CD8-positive, alpha-beta T cell (primary cell): ENCODE measurements at places on chromosomes 3 and 15.

DNA sequence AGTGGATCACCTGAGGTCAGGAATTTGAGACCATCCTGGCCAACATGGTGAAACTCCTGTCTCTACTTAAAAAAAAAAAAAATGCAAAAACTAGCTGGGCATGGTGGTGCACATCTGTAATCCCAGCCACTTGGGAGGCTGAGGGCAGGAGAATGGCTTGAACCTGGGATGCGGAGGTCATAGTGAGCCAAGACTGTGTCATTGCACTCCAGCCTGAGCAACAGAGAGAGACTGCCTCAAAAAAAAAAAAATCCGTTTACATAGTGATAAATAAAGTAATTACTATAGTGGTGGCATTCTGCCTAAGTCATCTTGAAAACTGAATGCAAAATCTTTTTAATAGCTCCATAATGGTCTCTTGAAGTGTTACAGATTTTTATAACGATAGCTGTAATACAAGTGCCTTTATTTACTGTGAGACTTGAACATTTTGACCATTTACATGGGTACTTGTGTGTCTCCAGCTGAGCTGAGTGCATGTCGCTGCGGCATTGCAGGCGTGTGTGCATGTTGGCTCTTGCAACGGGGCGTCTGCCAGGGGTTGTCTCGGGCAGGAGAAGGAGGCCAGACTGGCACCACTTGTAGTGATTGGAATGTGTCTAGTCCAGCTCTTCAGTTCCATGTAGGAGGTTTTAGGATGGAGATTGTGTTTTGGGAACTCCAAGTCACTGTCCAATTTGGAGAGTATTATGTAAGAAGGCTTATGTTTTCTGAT is 111.9 kb downstream of the IGF1R start:
- no peak for DNase-seq

DNA sequence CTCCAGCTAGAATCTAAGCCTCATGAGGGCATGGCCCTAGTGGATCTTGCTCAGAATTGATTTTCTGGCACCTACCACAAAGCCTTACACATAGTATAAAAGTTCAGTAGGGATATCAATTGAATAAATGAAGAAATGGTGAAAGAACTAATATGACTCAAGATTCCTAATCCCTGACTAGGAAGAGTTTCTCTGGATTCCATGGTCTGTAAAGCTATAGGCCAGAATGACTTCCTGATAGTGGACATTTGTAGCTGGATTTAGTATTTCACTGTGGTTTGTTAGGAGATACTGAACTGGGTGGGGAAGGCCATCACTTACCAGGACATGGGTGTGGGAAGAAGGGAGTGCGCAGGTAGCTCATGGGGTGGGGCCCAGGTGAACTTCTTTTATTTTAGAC is 168.9 kb downstream of the RAP2B start:
- no peak for DNase-seq

DNA sequence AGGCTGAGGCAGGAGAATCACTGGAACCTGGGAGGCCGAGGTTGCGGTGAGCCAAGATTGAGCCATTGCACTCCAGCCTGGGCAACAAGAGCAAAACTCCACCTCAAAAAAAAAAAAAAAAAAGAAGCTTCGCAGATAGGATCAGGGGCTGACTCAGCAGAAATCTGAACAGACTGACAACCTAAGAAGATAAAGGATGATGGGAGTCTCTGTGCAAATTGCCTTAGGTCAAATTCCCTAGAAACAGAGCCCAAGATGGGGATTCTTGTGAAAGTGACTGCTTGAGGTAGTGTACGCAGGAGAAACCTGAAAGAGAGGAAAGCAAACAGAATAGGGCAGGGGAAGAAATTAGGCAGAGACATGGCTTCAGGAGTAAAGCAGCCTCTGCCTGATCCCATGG is 160.8 kb upstream of the LRIG1 start:
- no peak for DNase-seq

DNA sequence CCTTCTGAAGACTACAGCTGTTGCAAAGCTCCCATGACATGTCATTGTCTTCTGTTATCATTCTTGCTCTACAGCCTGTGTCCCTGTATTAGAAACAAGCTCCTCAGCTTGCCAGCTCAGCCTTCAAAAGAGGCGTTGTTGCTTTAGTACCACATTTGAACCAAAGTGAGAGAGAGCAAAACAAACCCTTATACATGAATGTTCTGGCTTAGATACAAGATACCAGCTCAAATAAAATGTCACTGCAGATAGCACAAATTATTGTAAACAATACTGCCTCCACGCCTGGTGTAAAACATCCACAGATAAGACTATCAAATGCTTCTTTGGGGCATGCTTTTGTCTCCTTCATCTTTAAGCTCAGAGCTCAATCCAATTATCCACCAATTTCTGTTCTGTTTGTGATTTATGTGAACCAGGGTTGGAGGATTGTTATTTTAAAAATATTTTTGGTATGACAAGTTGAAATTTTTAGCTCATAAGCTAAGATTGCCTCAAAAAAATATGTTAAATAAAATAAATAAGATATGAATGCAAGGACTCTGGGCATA is 403.6 kb upstream of the CDIN1 start:
- DNase-seq, result no peak

DNA sequence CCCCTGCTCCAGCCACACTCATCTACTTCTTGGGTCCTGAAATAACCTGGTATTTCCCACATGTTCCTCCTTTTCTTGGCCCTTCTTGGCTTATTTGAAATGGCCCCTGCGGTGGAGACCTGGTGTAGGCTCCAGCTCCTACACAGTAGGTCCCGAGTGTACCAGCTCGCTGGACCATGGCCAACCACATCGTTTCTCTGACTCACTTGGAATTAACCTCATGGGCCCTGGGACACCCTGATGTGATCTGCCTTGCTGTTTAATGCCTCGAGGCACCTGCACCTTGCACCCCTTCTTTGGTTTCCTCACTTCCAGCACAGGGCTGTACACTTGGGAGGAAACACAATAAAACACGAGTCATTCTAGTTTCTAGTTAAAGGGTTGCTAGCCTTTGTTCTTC is 60.3 kb downstream of the FEM1B start:
- no peak for DNase-seq

DNA sequence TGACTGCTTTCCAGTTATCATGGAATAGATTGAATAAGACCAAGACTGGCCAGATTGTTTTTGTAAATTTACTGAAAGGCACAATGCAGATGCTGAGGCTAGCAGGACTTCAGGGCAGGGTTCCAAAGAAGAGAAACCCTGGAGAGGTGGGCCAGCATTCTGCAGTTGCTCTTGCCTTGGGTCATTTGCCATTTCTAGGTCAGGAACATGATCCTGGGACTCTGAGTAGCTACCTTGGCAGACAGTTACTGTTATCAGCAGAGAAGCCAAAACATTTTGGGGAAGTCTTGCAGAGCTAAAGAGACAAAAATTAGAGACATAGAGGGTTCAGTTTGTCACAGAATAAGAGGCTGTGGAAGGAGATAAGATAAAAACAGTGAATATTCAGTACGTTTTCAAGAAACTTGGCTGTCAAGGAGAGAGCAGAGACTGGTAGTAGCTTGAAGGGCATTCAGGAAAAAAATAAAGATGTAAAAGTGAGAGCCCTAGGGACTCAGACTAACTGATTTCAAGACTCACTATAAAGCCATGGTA is 46.8 kb upstream of the MYRIP start:
- no peak for DNase-seq

GRCh38 chr3:67976663-67977062 is 322.3 kb upstream of the SUCLG2 start:
- no peak for DNase-seq

DNA sequence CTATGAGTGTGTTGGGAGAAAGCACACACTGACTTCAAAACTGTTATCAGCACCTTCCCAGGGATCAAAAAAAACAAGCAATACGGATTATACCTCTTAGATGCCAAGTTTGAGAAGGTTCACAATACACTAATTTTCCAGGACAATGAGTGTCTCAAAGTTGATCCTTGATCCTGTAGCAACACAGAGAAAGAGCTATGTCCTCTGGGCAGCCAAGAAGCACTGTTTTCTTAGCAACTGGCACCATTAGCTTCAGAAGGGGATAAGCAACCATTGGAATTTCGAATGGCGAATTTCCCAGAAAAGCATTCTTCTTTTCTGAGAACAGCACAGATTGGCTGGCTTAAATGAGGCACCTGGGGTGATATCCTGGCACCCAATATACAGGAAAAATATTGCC is 270.3 kb upstream of the RORA start:
- DNase-seq, result no peak

DNA sequence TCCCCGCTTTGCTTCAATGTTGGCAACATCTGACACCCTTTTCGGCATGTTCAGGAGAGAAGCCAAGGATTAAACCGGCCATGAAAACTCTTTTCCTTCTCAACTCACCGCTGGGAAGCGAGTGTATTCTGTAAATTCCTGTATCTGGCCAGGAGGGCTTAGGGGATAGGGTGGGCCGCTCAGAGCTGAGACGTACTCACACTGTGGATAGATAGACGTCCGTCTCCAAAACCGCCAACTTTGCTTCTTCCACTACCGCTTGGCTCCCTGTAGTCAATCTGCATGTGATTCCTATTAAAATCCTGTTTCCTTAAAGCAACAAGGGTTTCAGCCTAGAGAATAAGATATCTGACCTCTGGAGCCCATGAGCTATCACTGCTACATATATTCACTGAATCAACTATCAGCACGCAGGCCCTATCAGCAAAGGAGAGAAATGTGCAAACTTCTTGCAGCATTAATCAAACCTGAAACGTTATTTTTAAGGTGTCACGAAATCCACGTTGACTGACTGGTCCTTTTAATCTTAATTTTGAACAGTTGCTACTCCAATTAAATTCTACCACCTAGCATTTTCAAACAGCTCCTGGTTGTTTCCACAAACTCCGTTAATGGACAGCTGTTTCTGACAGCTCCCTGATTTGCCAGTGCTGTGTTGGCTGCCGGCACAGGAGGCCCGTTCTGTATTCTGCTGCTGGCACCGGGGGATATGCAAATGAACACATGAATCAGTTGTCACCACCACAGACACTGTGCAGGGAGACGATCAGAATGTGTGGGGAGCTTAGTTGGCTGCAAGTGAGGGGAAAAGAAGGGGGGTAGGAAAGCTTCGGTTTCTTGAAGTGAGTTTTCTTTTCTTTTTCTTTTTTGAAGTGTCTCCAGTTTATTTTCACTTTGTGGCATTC is 438.9 kb upstream of the ARRDC4 start:
- DNase-seq, result no peak

DNA sequence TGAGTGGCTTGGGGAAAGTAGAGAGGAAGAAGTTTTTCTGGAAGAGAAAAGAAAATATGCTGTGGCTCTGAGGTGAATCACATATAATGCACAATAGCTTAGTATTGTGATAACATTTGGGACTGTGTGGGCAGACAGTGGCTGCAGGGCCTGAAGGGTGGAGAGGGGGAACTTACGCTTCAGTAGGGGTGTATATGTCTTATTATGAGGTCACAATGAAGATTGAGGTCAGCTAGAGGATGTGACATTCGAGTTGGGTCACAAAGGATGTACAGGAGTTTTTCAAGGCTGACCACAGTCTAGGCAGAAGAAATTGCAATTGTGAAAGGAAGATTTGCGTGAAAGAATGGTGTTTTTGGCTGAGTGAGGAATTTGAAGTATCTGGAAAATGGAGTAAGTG is 414.8 kb downstream of the LPP start:
- DNase-seq, result no peak

DNA sequence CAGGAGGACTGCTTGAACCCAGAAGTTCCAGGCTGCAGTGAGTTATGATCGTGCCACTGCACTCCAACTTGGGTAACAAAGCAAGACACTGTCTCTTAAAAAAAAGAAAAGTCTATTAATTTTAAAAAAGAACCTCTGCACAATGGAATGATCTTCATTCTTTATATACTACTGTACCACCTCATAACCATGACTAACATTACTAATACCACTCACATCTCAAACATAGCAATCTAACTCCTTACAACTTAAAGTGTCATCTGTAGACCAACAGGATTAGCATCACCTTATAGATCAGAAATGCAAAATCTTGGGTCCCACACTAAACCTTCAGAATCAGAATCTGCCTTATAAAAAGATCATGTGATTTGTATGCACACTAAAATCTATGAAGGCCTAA is 48.8 kb upstream of the MAP4 start:
- DNase-seq, result no peak

DNA sequence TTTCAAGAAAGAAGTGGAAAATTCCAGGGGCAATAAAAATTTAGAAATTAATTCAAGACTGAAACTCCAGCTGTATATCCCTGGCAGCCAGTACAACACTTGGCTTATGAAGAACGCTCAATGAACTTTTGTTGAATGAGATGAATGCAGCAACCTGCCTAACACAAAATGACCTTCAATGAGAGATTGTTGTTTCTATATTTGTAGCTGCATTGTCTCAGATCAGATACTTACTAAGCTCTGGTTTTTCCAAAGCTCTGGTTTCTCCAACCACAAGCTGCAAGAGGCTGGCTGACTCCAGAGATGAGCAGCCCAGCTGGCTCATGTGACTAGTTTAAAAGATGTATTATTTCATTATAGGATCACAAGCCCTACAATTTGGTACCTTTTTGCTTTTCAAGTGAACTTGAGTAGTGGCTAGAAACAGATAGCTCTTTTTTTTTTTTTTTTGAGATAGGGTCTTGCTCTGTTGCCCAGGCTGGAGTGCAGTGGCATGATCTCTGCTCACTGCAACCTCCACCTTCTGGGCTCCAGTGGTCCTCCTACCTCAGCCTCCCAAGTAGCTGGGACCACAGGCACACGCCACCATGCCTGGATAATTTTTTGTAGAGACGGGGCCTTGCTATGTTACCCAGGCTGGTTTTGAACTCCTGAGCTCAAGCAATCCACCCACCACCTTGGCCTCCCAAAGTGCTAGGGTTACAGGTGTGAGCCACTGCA is 57.4 kb downstream of the UMPS start:
- DNase-seq, result no peak

GRCh38 chr3:185778094-185778493 is 46.7 kb downstream of the IGF2BP2 start:
- DNase-seq, result no peak

DNA sequence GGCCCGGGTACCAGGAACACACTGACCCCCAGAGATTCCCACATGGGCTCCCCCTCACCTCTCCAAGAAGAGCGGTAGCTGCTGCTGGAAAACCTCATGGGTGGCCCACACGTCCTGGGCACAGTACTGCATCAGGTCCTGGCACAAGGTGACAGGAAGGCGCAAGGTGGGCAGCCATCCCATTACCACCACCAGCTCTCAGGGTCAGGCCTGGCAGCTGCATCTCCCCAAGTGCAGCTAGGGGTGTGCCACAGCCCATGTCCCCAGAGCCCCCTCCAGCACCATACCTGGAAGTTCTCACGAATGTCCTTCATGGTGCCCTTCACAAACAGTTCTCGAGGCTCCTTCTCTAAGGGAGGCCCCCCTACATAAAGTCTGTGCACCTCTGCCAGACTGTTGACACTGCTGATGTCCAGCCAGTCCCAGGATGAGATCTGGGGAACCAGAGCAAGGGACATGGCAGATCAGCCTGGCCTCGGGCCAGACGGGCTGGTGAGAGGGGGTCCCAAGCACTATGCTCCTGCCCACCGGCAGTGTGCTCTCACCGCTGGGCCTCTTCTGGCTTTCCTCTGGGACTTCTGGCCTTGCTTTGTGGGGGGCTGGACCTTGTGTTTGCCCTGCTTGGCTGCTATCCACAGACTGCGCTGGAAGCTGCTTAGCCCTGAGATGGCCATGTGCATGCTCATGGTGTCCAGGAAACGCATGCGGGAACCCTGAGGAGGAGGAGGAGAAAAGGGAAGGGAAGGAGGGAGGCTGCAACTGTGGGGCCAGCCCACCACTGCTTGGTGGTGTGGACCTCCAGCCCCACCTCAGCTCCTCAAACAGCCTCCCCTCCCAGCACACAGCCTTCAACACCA is 6.0 kb downstream of the POLG start:
- no peak for DNase-seq
